ENCODE measurements at places on chromosomes 6 and 20.

DNA sequence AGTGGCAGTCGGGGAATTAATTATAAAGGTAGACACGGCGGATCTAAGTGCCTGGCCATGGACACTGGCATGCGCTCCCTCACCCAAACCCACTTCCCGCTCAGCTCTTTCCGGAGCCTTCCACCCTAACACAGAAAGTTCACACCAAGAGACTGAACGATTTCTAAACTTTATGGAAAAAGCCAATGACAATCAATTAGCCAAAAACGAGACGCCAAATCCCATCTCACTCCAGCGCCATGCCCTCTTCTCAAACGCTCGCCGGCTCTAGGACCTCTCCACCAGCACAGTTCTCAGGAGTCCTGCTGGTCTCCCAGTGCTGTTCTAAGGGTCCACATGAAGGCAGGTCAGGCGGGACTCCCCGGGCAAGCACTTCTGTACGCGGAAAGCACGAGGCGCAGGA is 641 bp downstream of the SF3B5 start:
- DNase-seq, result peak; percentile 16

DNA sequence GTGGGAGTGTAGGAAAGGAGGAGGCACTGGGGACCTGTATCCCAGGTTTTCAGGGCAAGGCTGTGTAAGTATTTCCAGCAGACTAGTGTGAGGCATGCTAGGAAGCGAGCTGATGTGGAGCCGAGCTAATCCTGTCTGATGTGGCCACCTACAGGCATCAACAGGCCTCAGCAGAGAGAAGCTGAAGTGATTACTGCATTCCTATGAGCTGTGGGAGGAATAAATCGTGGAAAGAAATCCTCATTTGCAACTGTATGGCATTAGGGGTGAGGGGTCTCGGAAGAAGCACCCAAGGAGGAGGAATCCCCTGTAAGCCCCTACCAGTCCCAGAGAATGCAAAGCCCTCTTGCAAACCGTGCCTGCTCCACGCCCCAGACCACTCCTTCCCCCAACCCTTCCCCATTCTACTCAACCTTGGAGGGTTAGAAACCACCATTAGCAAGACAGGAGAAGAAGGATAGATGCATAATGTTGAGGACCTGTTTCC is 41.6 kb downstream of the C6orf15 start:
- DNase-seq, result peak; percentile 73

DNA sequence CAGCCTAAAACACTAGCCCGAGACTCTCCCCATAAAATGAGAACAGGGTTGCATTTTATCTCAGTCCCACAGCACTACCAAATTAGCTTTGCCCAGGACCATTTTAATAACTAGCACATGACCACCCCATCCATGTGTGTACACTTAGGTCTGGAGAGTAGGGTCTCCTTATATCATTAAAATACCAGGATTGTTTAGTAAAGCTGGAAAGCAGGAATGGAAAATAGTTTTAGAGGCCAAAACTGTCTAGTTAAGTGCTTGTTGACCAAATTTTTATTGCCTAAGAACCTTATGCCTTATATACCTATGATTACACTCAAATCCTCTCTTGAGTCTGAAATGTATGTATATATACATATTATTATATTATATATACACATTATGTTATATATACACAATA is 608.4 kb downstream of the HDGFL1 start:
- no peak for DNase-seq

DNA sequence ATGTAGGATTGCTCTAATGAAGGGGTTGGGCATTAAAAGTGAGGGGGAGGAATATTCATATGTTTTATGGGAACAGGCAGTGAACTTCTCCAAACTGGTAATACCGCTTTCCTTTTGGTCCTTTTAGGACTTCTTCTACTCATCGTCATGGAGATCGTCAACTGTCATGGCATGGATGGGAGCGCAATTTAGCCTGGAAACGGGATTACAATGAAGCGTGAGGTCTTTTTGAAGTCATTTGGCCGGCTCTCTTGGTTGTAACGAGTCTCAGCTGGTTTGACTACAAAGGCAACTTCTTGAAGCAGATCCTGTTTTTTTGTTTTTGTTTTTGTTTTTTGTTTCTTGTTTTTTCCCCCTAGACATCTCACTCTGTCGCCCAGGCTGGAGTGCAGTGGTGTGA is 1.4 kb upstream of the HLA-E start:
- no peak for DNase-seq

DNA sequence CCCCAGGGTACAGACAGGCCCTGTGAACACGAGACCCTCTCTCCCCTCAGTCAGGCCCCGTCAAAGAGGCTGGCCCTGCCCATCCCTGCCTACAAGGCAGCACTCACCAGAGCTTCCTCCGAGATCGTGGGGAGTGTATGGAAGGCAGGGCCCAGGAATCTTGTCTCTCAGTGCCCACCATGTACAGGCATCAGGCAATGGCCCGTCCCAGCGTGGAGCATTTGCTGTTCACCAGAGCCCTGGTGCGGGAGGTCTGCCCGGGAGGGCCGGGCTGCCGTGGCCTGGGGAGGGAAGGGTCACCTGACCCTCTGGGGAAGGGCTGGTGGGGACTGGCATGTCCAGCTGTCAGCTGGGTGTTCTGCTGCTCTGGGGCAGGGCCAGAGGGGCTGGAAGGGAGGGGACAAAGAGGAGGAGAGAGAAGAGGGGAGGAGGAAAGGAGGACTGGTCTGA is at the start of gene IP6K3:
Gene IP6K3 (minus strand): TSS at position 255 of the 450 bp plus-strand sequence. CDS start 11,429 bp downstream, outside the sequence.
- no peak for DNase-seq

GRCh38 chr6:129029778-129030177 is 146.8 kb downstream of the LAMA2 start:
- no peak for DNase-seq

DNA sequence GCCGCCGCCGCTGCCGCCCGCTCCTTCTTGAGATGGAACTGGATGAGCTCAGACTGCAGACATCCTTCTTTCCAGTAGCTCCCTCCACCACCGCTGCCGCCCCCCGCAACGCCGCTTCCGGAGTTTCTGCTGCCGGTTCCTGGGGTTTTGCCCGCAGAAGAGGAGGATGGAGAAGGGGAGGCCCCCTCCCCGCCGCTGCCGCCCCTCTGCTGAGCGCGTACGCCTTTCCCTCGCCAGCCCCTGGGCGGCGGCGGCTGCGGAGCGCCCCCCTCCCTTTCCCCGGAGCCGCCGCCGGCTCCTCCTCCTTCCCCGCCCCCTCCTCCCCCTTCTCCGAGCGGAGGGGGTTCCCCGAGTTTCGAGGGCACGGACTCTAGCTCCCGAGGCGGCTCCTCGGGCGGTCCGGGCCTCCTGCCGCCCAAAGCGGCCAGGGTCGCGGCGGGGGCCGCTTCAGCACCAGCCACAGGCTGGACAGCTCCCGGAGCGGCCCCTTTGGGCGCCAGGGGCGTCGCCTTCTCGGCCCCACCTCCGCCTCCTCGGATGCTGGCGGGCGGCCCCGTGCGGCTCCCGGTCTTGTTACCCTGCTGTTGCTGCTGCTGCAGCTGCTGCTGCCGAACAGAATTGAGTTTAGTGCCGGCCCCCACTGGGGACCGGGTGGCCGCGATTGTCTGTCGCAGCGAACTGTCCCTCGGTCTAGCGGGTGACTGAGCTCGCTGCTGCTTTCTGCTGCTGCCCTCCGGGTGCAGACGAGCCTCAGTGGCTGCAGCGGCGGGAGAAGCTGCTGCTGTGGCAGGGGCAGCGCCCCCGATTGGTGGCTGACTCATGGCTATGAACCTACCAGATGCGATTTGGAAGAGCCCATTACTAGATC is 3.1 kb downstream of the MTCL3 start:
- peak; percentile 38 for DNase-seq

DNA sequence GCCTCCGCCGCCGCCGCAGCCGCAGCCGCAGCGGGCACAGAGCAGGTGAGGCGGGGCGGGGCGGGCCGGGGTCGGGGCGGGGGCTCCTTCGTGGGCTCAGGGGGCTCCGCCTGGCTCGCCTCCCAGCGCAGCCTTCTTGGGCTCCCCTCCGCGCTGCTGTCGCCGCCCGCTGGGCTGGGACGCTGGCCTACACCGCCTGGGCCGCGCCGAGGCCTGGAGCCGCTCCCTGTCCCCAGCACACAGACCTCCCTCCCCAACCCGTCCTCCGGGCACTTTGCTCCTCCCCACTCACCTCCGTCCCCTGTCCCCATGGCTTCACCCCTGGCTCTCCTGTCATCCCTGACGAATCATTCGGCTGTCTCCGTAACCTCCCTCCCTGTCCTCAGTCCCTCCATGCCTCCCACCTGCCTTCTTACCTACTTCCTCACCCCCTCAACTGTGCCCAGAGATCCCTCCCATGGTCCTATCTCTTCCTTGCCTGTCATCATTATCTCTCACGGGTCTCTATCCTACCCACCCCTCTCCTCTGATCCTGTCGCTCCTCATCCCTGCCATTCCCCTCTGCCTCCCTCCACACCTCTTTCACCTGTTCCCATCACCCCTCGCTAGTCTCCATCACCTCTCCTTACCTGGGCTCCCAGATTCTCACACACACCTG is 512 bp downstream of the TTBK1 start:
- DNase-seq, result no peak

GRCh38 chr6:13011612-13012146 is 295.1 kb downstream of the PHACTR1 start:
- DNase-seq, result no peak

- DNase-seq, result no peak
These were observed 60.5 kb downstream of the FNDC1 start for GRCh38 chr6:159229651-159230051.

GRCh38 chr20:11457488-11457887 is 460.2 kb upstream of the BTBD3 start:
- DNase-seq, result peak; percentile 44

GRCh38 chr6:18473755-18474154 is 86.6 kb downstream of the RNF144B start:
- no peak for DNase-seq

- DNase-seq, result no peak
These were observed 108.1 kb downstream of the PREX1 start for GRCh38 chr20:48719598-48720255.

DNA sequence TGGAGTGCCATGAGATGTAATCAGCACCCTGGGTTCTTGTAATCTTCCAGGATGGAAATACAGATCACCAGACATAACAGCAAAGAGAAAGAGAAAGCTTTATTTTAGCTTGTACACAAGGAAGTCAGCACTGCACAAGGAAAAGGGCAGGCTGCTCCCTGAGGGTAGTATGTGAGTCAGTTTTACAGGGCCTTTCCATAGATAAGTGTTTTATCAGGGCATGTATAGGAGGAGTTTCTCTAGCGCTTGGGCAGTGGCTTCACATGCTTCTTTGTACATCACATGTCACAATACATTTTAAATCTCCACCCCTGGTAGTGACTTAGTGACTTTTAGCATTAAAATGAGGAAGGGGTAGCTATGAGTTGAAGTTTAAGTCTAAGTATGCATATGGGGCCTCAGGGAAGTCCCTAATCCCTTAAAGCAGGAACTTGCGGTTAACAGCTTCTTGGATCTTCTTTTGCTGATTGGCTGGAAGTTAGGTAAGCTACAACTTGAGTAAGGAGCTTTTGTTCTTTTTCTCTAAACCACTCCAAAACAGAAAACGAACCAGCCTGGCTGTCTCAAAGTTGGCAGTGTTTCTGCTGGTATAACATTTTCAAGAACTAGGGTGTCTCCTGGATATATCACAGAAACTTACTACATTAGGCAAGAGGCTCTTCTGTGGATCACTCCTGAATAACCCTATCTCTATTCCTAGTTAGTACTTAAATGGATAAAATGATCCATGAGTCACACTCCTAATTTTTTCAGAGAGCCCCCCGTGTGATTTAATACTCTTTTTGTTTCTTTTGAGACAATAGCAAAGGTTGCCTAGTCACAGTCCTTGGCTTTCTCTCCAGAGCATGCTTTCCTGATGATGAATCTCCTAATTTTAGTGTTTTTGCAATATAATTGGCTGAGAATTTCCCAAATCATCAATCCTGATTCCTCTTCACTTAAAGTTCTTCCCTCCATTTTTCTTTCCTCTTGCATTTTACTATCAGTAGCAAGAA is 60.2 kb downstream of the MRAP2 start:
- no peak for DNase-seq

- DNase-seq, result no peak
These were observed 124.9 kb downstream of the ADAT2 start for GRCh38 chr6:143325379-143326140.

GRCh38 chr6:128784266-128784665 is 98.7 kb upstream of the LAMA2 start:
- no peak for DNase-seq

- peak; percentile 17 for DNase-seq
These were observed 290.2 kb downstream of the BTBD3 start for GRCh38 chr20:12207875-12208274.

DNA sequence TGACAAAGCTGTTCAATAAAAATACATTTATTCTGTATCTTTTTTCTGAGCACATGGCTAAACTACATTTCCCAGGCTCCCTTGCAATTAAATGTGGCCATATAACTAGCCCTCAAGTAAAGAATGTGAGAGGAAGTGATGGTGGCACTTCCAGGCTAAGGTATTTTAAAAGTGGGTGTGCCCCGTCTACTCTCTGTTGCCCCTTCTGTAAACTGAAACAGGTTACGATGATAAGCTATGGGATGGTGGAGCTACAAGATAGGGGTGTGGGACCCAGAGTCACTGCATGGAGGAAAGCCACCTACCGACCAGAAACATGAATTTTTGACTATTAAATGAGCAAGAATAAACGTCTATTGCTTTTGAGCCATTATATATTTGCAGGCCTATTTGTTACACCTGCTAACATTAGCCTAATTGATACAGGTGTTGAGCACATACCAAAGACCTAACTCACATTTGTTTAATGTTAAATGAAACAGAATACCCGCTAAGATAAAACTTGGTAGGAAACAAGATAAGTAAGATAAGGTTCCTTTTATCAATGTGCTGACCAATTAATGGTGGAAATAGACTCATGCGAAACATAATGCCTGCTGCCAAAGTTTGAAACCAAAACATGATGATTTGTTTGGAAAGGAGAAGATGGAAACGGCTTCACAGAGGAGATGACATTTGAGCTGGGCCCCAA is 3.1 kb downstream of the FYN start:
- DNase-seq, result peak; percentile 23

GRCh38 chr20:46939031-46939965 is 44.7 kb downstream of the EYA2 start:
- DNase-seq, result peak; percentile 41

DNA sequence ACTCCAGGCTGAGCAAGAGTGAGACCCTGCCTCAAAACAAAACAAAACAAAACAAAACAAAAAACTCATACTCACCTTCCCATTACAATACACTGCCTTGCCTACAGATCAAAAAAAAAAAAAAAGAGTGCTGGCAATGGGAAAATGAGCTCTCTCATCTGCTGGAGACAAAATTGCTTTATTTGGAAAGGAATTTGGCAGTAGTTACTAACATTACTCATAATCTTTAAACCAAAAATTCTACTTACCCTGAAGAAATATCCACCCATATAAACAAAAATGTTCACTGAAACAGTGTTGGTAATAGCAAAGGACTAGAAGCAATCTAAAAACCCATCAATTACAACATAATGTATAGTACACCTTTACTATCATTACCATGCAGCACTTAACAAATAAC is 120.4 kb downstream of the RNGTT start:
- DNase-seq, result no peak

All from SW480 (cell line).